ENCODE measurements at places on chromosomes 16 and 17.

- DNase-seq, result no peak
These were observed 25.0 kb downstream of the KATNB1 start for GRCh38 chr16:57760357-57761160.

DNA sequence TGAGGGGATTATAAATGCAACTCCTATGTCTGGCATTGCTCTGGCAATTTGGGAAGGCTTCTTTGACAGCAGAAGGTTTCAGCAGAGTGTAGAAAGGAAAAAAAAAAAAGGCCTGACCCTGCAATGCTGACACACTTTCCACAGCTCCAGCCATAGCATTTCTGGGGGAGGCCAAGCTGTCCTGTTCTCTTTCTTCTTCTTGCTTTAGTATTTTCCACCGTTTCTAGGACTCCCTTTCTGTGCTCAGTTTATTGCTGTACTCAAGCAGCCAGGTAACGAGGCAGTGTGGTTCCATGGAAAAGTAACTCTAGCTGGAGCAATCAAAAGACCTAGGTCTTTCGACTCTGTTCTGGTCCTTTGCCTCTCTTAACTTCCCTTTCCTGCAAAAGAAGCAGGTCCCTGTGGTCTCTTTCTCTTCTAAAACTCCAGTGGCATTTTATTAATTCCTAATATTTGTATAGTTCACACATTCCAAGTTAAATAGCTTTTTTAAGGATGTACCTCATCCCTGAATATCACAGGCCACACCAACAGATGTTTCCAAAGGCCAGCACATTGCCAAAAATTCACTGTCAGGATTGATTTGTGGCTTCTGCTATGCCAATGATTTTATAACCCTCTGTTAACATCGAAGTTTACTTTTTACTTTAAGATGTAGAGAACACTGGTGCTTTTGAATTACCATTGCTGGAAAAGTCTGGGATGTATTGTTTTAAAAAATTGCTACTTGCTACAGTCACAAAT lies 90.3 kb upstream of the BCAR1 start:
- DNase-seq, result no peak

DNA sequence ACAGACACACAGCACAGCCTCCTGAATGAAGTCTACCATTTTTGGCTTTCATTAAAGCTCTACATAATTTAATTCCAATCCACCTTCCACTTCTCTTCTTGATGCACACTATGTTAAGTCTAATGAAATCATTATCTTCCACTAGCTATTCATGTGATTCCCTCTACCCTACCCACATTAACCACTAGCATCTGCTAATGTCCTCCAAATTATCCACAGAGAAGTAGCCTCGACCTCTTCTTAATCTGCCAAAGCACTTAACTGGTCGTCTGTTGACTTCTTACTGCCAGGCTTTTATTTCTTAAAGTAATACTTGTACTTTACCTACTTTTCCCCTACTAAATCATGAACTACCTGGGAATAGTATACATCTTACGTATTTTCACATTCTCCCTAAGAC lies 91.8 kb downstream of the NCOR1 start:
- no peak for DNase-seq

- DNase-seq, result peak; percentile 55
These were observed 1.8 kb upstream of the JMJD8 start for GRCh38 chr16:685967-686366.

DNA sequence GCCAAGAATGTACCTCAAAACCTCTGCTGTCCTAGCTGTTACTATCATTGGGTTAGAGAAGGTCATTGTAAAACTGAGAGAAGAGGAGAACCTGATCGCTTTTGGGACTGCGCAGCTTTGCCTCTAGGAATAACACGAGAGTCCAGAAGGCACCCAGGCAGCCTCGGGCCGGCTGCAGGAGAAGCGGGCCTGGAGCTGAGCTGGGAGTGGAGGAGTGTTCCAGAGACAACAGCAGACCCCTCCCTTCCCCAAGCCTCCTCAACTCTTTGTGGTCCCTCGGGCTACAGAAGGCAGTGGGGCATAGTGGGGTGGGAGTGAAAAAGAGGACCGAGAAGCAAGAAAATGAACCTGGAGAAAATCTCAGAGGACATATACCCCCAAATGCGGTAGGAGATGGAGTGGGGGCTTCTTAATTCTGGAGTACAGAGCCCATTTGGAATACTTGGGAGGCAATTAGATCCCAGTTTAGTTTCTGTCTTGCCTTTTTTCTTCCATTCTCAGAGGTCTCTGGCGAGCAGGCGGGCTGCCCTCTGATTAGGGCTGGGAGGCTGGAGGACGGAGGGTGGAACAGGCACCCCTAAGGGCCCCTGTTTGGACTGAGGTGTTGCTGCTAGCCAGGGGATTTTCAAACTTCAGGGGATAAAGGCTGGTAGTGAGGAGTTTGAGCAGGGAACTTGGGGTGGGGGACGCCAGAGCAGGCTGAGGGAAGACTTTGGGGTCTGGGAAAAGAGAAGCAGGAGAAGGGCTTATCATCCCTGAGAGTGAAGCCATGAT lies 13.3 kb upstream of the HOXB2 start:
- no peak for DNase-seq

DNA sequence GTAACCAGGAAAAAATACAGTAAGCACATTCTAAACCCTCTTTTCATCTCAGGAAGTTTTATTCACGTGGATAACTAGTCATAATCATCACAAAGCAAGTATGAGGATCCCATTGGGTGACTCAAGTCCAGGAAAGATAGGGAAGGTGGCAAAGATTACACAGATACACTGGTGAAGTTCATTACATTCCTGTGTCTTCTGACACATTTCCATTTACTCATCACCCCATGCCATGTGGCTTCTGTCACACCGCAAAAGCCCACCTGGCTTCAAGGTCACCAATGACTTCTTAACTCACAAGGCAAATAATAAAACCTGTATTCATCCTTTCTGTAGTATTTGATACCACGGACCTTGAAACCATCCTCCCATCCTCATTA lies 17.0 kb downstream of the HS3ST3A1 start:
- no peak for DNase-seq

DNA sequence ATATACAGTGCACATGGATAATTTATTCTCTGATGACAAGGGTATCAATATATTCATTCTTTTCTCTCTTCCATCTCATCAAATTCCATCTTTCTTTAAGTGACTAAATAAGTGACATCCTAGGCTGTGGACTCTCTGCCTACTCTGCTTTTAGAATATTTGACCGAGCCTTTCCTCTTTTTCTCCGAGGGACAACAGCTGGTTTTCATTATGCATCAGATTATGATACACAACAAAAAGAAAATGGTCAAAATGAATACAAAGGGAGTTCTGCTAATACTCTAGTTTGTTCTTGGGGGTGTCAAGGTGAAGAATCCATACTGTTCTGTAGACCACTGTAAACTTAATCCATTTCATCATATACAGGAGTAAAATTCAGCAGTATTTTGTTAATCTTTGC lies 942.6 kb downstream of the KCNJ2 start:
- no peak for DNase-seq

GRCh38 chr17:82153745-82154375 lies 55.8 kb upstream of the FASN start:
- peak; percentile 85 for DNase-seq

DNA sequence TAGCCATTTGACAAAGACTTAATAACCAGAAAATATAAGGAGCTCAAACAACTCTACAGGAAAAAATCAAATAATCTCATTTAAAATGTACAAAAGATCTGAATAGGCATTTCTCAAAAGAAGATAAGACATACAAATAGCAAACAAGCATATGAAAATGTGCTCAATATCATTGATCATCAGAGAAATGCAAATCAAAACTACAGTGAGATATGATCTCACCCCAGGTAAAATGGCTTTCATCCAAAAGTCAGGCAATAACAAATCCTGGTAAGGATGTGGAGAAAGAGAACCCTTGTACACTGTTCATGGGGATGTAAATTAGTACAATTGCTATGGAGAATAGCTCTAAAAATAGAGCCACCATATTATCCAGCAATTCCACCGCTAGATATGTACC lies 43.1 kb downstream of the HSD17B2 start:
- no peak for DNase-seq

- DNase-seq, result peak; percentile 83
These were observed 44.1 kb downstream of the ZNF423 start for GRCh38 chr16:49811644-49812334.

DNA sequence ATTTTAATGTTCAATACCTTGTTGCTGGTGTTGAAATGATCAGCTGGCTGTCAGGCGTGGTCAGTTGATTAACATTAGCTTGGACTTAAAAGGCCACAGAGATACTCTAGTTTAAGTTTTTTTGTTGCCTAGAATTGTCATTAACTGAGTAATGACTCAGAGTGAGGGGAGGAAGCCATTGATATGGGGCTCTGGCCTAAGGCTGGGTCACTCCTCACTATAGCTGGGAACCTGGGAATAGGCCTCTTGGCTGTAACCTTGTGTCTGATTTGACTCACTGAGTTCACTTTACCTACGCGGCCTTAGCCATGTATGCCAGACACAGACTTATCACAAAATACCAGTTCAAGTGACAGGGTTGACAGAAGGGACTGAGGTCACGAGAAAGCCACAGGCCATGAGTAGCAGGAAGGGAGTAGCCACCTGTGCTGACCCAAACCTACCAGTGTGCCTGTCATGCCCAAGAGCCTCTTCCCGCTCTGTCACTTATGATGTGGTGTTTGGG lies 37.9 kb upstream of the ADCY7 start:
- DNase-seq, result no peak

- DNase-seq, result no peak
These were observed 54.4 kb downstream of the TAOK1 start for GRCh38 chr17:29444589-29444988.

DNA sequence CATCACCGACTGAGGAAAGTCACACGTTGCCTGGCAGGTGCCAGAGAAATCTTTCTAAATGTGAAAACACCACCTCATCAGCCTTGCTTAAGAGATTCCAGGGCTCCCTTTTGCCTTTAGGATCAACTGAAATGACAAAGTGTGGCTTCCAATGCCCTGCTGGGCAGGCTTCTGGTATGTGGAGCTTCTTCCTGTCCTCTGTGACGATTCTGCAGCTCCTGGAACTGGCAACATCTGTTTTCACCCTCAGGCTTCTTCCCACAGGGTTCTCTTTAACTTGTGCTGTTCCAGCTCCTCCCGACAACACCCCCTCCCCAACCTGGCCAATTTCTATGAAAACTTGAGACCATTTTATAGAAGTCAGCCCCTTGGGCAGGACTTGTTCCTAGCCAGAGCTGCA lies 4.8 kb upstream of the ZDHHC1 start:
- no peak for DNase-seq

DNA sequence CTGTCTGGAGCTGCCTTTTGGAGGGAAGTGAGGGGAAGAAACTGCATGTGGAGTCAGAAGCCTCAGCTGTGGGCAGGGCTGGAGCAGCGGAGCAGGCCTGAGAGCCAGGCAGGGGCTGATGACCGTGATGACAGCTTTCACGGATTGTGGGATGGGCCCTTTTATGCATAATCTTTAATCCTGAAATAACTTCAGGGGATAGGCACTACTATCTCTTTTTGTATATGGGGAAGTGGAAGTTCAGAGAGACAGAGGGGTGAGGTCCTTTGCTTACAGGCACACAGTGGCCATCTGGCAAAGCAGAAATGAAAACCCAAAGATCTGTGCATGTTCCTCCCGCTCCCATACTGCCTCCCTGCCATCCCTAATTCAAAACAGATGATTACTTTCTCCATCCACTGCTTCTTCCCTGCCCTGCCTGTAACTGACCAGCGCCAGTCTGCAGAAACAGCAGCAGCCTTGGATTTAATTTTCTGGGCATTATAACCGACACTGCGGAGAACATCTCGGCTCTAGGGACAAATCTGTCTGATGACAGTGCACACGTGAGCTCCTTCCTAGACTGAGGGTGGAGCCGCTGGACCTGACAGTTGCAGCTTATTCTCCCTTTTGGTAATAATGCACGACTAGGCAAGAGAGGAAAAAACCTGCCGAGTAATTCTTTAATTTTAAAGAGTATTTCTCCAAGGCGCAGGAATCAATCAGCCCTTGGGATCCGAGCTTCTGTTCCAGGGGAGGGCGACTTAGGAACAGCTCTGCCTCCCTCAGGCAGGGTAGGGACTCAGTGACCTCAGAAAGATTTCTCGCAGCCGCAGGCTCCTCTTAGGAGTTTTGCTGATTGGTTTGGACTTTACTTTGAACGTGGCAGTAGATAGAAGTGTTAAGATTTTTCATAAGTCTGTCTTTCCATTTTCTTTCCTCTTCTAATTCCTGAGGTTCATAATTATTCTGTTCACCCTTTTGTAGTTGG lies 95.4 kb downstream of the UTP18 start:
- DNase-seq, result peak; percentile 66

- no peak for DNase-seq
These were observed 824 bp downstream of the SOX8 start for GRCh38 chr16:982145-983043.

- no peak for DNase-seq
These were observed 58.2 kb downstream of the IGF2BP1 start for GRCh38 chr17:49055181-49055927.

- no peak for DNase-seq
These were observed 9.4 kb upstream of the PHOSPHO1 start for GRCh38 chr17:49239963-49240362.

- no peak for DNase-seq
These were observed 436 bp downstream of the SPAG5 start for GRCh38 chr17:28598389-28598788.

DNA sequence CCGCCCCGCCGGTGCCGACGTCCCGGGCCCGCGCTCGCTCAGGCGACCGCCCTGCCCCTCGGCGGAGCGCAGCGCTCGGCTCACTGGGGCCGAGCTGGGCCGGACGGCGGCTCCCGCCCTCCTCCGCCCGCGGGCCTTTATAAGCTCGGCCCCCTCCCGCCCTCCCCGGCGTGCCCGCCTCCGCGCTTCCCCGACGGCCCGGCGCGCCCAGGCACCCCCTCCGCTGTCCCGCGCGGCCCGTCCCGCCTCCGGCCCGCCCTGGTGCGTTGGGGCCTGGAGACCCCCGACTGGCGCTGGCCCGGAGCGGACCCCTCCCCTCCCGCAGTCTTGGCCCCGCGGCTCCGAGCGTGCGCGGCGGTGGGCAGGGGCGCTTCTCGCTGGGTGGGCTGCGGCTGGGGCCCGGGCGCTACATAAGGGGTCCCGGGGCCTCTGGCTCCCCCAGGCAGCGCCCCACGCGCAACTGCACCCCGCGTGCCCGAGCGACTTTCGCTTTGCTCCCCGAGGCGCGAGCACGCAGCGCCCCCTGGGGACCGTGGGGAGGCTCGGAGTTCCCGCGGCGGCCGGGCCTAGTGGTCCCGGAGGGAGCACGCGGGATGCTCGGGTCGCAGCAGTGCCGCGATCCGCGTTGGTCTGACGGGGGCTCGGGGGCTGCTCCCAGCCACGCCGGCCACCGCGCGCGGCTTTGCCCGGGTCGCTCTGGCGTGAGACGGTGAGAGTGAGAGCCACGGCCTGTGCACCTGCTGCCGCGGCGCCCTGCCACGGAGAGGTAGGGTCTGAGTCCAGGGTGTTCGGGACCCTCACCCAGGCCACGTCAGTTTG lies at the start of gene PIEZO1:
Gene PIEZO1, minus strand, starts transcription at position 115 of the 819 bp plus-strand sequence. CDS start 256 bp downstream, outside the sequence.
- DNase-seq, result no peak

GRCh38 chr16:47519037-47519436 lies 57.9 kb downstream of the PHKB start:
- no peak for DNase-seq

GRCh38 chr17:79043191-79043930 lies 19.4 kb downstream of the C1QTNF1 start:
- DNase-seq, result no peak

- DNase-seq, result no peak
These were observed 191.8 kb upstream of the CPHXL start for GRCh38 chr16:75918109-75918508.
